ENCODE measurements at places on chromosomes 1 and 21.

DNA sequence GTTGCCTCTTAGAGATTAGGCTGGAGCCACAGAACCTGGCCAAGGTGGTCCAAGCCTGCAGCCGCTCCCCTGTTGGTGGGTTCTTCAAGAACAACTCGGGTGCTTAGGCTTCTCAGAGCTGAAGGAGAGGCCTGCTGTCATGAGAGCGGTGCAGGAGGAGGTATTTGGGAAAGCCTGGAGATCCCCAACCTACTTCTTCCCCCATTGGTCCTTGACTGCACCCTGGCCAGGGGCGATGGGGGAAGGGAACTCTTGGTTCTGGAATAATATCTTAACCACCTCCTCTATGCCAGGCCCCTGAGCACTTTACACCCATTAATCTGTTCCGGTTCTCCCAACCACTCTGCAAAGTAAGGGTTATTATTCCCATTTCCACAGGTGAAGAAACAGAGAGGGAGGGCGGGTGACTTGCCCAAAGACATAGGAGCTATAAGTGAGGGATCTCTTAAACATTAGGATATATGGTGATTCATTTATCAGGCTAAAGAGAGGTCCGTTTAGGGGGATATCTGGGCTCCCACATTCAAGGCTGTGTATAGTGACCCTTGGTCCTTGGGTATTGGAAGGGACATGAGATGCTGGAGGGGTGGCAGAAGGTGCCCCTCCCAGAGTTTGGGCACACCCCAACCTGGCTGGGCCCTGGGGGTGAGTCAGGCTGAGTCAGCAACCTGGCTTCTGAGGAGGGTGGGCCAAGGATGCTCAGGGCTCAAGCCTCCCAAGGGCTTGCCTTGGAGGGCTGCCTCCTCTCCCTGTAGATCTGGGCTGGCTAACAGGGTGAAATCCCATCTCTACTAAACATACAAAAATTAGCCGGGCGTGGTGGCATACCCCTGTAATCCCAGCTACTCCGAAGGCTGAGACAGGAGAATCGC is 5.2 kb downstream of the TRNP1 start:
- H3K4me1 ChIP-seq: peaks cover 10% of the 10 kb centered on the region
- no peaks in the 10 kb centered on the region for H3K36me3 ChIP-seq
- H3K27ac ChIP-seq: no peak overlapping the region
- H3K4me3 ChIP-seq: no peak overlapping the region

- no peak overlapping the region for H3K4me3 ChIP-seq
- H3K4me1 ChIP-seq: peaks cover 23% of the 10 kb centered on the region
- no peak overlapping the region for H3K27ac ChIP-seq
- DNase-seq: no peak
Observed at GRCh38 chr1:111709986-111710385, 29.2 kb downstream of the INKA2 start.

DNA sequence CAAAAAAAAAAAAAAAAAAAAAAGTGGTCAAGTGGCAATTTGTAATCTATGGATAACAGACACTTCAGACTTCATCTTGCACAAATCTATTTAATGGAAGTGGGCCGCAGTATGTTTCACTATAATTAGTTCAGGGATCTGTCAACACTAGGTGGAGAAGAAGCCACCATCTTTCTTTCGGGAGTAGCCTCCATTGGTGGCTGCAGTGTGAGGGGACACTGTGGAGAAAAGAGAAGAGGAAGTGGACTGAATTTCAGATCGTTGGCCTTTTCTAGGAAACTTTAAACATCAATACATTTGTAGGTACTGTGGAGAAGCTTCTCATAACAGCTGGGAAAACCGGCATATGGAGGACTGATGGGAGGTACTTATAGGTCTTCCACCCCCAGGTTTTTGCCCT is 8.0 kb upstream of the ELAPOR1 start:
- H3K4me1 ChIP-seq: peaks cover 10% of the 10 kb centered on the region
- no peak overlapping the region for H3K27ac ChIP-seq
- H3K4me3 ChIP-seq: no peak overlapping the region
- peaks cover 11% of the 10 kb centered on the region for H3K36me3 ChIP-seq
- DNase-seq: no peak

DNA sequence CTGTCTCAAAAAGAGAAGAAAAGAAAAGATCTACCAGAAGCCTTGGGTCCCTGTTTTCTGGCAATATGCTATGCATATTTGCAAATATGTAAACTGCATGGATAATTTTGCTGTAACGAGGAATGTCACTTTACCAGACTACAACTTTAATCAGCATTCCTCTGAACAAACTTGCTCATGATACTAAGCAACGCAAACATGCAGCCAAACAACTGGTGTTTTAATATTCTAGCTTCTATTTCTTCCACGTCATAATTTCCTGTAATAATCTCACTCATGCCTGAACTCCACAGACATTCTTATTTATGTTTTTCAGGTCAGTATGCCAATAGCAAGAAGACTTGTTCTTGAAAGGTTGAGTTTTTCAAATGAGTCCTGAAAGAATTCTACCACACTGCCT is 114.1 kb downstream of the SIM2 start:
- no peak overlapping the region for H3K4me3 ChIP-seq
- no peaks in the 10 kb centered on the region for H3K36me3 ChIP-seq
- H3K27me3 ChIP-seq: no peaks in the 10 kb centered on the region
- no peaks in the 10 kb centered on the region for H3K4me1 ChIP-seq
- no peak for DNase-seq

DNA sequence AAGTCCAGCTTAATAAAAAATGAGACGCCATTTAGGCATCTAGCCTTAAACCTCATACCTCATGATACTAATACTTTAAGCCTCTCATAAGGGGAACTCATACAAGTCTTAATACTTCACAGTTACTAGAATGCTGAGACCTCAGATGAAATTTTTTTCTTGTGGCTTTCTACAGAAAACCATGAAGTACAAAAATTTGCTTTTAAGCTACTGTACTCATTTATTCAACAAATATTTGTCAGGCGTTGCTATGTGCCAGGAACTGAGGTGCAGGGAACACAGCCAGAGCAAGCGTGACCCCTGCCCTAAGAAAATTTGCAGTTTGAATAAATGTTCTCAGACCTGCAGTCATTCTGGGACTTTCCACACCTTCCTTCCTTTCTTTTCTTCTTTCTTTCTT is 150.6 kb downstream of the MRPL39 start:
- H3K27me3 ChIP-seq: no peaks in the 10 kb centered on the region
- peaks cover 41% of the 10 kb centered on the region for H3K4me1 ChIP-seq
- H3K4me3 ChIP-seq: no peak overlapping the region
- peak overlapping the region; percentile 47 for H3K27ac ChIP-seq

- H3K36me3 ChIP-seq: no peaks in the 10 kb centered on the region
- no peak for DNase-seq
- no peak overlapping the region for H3K27ac ChIP-seq
- H3K27me3 ChIP-seq: peaks cover 10% of the 10 kb centered on the region
- H3K4me1 ChIP-seq: no peaks in the 10 kb centered on the region
- H3K4me3 ChIP-seq: no peak overlapping the region
Observed at GRCh38 chr1:162974810-162975209, 94.4 kb upstream of the RGS4 start.

- H3K27me3 ChIP-seq: no peaks in the 10 kb centered on the region
- no peak overlapping the region for H3K27ac ChIP-seq
- H3K4me1 ChIP-seq: no peaks in the 10 kb centered on the region
- DNase-seq: no peak
- H3K4me3 ChIP-seq: no peak overlapping the region
Observed at GRCh38 chr1:106222403-106222802, 834.1 kb upstream of the PRMT6 start.

GRCh38 chr1:32239790-32240139 is 7.3 kb upstream of the FAM167B start:
- peaks cover 35% of the 10 kb centered on the region for H3K4me1 ChIP-seq
- peak overlapping the region; percentile 78 for H3K4me3 ChIP-seq
- H3K36me3 ChIP-seq: no peaks in the 10 kb centered on the region
- DNase-seq: no peak

- peak overlapping the region; percentile 37 for H3K4me3 ChIP-seq
- peaks cover 31% of the 10 kb centered on the region for H3K4me1 ChIP-seq
- DNase-seq: no peak
- H3K27me3 ChIP-seq: no peaks in the 10 kb centered on the region
- H3K27ac ChIP-seq: no peak overlapping the region
- H3K36me3 ChIP-seq: peaks cover 16% of the 10 kb centered on the region
Observed at GRCh38 chr1:77220687-77221463, 1.6 kb upstream of the PIGK start.

- no peaks in the 10 kb centered on the region for H3K36me3 ChIP-seq
- DNase-seq: no peak
- no peak overlapping the region for H3K4me3 ChIP-seq
- H3K27me3 ChIP-seq: no peaks in the 10 kb centered on the region
Observed at GRCh38 chr1:174333437-174333836, 114.3 kb upstream of the GPR52 start.

DNA sequence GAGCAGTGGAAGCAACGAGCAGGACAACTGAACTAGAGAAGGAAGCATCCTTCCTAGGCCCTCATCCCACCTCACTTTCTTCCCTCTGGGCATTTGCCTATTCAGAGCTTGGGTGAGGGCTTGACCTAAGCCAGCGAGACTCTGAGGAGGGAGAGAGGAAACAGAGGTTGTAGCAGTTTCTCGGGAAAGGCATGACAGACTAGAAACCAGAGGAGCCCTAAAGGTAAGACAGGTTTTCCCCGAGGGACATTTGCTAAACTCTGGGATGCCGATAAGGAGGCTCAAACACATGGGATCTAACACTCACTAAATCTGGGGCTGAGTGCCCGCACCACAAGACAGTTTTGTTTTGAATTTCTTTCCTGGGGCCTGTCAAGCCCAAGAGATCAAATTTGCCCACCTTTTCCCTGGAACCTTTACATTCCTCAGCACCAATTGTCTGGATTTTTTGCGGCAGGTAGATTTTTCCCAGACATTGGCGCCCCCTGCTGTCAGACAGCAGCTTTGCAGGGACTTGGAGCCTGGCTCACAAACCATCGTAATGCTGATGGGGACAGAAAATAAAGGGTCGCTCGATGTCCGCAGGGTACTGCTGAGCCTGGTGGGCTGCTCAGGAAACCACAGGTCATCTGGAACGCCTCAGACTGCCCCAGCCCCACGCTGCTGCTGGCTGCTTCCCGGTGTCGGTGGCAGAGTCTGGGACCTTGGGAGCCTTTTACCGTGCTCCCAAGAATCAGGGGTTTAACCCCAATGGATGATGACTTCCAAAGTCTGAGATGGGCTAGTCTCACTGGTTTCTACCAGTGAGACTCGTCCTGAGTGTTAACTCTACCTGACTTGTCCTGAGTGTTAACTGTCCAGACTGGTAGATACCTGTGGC is 23.4 kb upstream of the TSPAN2 start:
- H3K36me3 ChIP-seq: peaks cover 2% of the 10 kb centered on the region
- H3K27me3 ChIP-seq: no peaks in the 10 kb centered on the region
- peak overlapping the region; percentile 13 for H3K27ac ChIP-seq
- peaks cover 10% of the 10 kb centered on the region for H3K4me1 ChIP-seq
- DNase-seq: peak; percentile 55

GRCh38 chr21:37828991-37829390 is 87.3 kb downstream of the KCNJ6 start:
- no peak overlapping the region for H3K4me3 ChIP-seq
- H3K27ac ChIP-seq: no peak overlapping the region
- no peak for DNase-seq
- no peaks in the 10 kb centered on the region for H3K27me3 ChIP-seq
- no peaks in the 10 kb centered on the region for H3K36me3 ChIP-seq

GRCh38 chr1:3831689-3832088 is 25.3 kb downstream of the CEP104 start:
- H3K27me3 ChIP-seq: no peaks in the 10 kb centered on the region
- peaks cover 34% of the 10 kb centered on the region for H3K36me3 ChIP-seq
- H3K4me1 ChIP-seq: no peaks in the 10 kb centered on the region
- no peak overlapping the region for H3K27ac ChIP-seq
- no peak overlapping the region for H3K4me3 ChIP-seq

GRCh38 chr1:220705782-220706181 is 15.6 kb downstream of the C1orf115 start:
- no peaks in the 10 kb centered on the region for H3K4me1 ChIP-seq
- no peak for DNase-seq
- H3K27me3 ChIP-seq: peaks cover 4% of the 10 kb centered on the region
- H3K27ac ChIP-seq: no peak overlapping the region

DNA sequence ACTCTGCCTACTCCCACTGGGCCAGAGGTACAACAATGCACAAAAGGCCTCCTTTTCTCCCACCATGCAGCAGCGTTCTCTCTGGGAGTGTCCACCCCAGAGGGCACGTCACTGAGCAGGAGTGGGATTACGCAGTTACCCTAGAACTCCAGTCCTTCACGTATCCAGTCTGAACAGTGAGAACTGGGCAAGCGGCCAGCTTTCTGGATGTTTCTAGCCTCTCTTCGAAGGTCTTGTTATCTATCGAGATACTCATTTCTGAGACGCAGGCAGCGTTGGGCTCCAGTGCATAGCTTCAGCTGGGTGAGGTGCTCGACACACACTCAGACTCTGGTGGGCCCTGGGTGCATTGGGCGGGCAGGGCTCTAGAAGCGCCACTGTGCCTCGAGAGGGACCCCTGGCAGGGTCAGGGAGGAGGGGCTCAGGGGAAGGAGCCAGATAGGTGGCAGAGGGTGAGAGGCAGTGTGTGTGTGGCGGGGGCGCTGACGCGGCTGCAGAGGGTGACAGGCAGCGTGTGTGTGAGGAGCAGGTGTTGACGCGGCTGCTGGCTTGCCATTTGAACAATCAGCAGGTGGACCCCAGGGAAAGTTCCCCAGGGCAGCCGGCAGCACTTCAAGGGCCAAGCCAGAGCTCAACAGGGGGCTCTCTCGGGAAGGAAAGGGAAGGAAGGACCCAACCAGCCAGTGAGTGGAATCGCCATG is 27.9 kb downstream of the PRDM15 start:
- no peak overlapping the region for H3K27ac ChIP-seq
- peaks cover 1% of the 10 kb centered on the region for H3K4me1 ChIP-seq
- no peaks in the 10 kb centered on the region for H3K27me3 ChIP-seq

- DNase-seq: no peak
- H3K36me3 ChIP-seq: no peaks in the 10 kb centered on the region
- no peaks in the 10 kb centered on the region for H3K4me1 ChIP-seq
Observed at GRCh38 chr1:64755361-64755760, 10.5 kb downstream of the RAVER2 start.

- peaks cover 21% of the 10 kb centered on the region for H3K4me1 ChIP-seq
- DNase-seq: peak; percentile 32
- no peaks in the 10 kb centered on the region for H3K36me3 ChIP-seq
- H3K27me3 ChIP-seq: no peaks in the 10 kb centered on the region
Observed at GRCh38 chr1:229027622-229028182, 243.2 kb upstream of the RAB4A start.

- H3K27me3 ChIP-seq: peaks cover 2% of the 10 kb centered on the region
- no peak overlapping the region for H3K27ac ChIP-seq
- no peaks in the 10 kb centered on the region for H3K36me3 ChIP-seq
Observed at GRCh38 chr1:181119093-181119989, 30.8 kb downstream of the IER5 start.

GRCh38 chr21:46032100-46032499 is 50.5 kb downstream of the COL6A1 start:
- no peaks in the 10 kb centered on the region for H3K4me1 ChIP-seq
- DNase-seq: no peak
- H3K27me3 ChIP-seq: peaks cover 1% of the 10 kb centered on the region
- H3K36me3 ChIP-seq: no peaks in the 10 kb centered on the region
- H3K4me3 ChIP-seq: no peak overlapping the region

GRCh38 chr1:212586206-212587015 is 22.1 kb upstream of the ATF3 start:
- H3K27me3 ChIP-seq: peaks cover 45% of the 10 kb centered on the region
- H3K4me1 ChIP-seq: no peaks in the 10 kb centered on the region
- no peak for DNase-seq
- no peak overlapping the region for H3K4me3 ChIP-seq
- H3K36me3 ChIP-seq: no peaks in the 10 kb centered on the region

GRCh38 chr1:16474166-16474800 is 33.8 kb downstream of the NECAP2 start:
- H3K27me3 ChIP-seq: no peaks in the 10 kb centered on the region
- no peaks in the 10 kb centered on the region for H3K4me1 ChIP-seq
- H3K27ac ChIP-seq: no peak overlapping the region

GRCh38 chr1:215891266-215892057 is 324.4 kb downstream of the KCTD3 start:
- no peak overlapping the region for H3K27ac ChIP-seq
- no peaks in the 10 kb centered on the region for H3K27me3 ChIP-seq
- H3K36me3 ChIP-seq: no peaks in the 10 kb centered on the region
- H3K4me1 ChIP-seq: no peaks in the 10 kb centered on the region
